ENCODE measurements at places on chromosomes 5 and 9. TPM values are rescaled to one million over a fixed set of nuclear protein-coding genes. Genes with fewer than 3 reads are reported as not detected.
A peak's percentile ranks its signal among the peaks of the same experiment; 100 is the strongest.

Gene PRRT1B
- 10.5 TPM for total RNA-seq

GRCh38 chr5:161314033-161314432, 232.5 kb downstream of the GABRB2 start:
- no peaks in the 10 kb centered on the region for H3K4me1 ChIP-seq
- no peak overlapping the region for H3K27ac ChIP-seq
- H3K27me3 ChIP-seq = no peaks in the 10 kb centered on the region
- no peaks in the 10 kb centered on the region for H3K36me3 ChIP-seq
- no peak for DNase-seq
- no peak overlapping the region for H3K4me3 ChIP-seq

- no peak overlapping the region for H3K4me3 ChIP-seq
- no peaks in the 10 kb centered on the region for H3K4me1 ChIP-seq
- no peak overlapping the region for H3K27ac ChIP-seq
Measured at GRCh38 chr5:39631958-39632357, 207.2 kb upstream of the DAB2 start.

DNA sequence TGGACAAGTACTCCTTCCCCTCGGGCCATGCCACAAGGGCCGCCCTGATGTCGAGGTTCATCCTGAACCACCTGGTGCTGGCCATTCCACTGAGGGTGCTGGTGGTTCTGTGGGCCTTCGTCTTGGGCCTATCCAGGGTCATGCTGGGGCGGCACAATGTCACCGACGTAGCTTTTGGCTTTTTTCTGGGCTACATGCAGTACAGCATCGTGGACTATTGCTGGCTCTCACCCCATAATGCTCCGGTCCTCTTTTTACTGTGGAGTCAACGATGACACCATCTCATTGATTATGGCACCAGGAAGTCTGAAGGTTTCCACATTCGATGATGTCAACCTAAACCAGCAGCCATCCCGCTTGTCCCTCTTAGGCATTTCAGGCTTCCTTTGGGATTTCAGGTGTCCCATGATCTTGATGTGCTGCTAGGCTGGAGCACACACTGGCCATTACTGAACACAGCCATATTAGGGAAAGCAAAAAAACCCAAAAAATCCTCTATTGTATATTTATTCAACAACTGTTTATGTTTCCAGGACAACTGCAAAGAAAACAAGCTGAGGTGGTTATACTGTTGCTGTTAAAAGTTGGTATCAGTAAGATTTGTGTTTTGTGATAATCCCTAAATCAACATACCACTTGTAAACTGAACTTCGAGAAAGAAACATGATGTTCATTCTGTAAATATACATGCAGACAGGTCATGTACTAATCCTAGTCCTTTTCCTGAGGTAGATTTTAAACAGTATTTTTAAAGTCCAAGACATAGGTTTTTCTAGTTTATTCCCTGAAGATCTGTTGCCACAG, 1.1 kb downstream of the PLPP6 start:
- peak overlapping the region; percentile 85 for H3K27ac ChIP-seq
- H3K27me3 ChIP-seq = no peaks in the 10 kb centered on the region
- H3K36me3 ChIP-seq = no peaks in the 10 kb centered on the region
- peaks cover 53% of the 10 kb centered on the region for H3K4me1 ChIP-seq
- no peak for DNase-seq

- no peak overlapping the region for H3K4me3 ChIP-seq
- no peak overlapping the region for H3K27ac ChIP-seq
- no peaks in the 10 kb centered on the region for H3K4me1 ChIP-seq
- no peak for DNase-seq
- H3K27me3 ChIP-seq = no peaks in the 10 kb centered on the region
- no peaks in the 10 kb centered on the region for H3K36me3 ChIP-seq
Measured at GRCh38 chr5:147751156-147751830, 31.2 kb downstream of the JAKMIP2 start.

Gene SLC2A6
- 6.3 TPM for total RNA-seq

Gene GPX3
- 1,053 TPM for total RNA-seq

DNA sequence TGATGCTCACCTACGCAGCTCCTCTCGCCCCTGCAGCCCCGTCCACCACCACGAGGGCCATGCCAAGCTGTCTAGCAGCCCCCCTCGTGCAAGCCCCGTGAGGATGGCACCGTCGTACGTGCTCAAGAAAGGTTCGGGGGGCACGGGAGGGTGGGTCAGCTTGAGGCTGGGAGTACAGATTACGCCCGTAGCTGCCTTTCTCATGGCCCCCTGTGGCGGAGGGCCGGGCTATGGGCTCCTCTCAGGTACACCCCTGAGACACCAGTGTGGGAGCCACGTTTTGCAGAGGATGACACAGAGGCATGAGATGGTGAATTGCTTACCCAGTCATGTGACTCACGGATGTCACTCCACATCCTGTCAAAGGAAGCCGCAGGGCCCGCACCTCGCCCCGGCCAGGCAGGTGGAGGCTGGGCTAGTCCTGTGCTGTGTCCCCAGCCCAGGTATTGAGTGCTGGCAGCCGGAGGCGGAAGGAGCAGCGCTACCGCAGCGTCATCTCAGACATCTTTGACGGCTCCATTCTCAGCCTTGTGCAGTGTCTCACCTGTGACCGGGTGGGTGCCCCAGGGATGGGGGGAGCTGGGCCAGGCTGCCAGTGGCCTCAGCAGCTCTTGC, 33.7 kb downstream of the USP20 start:
- peak; percentile 55 for DNase-seq
- H3K27ac ChIP-seq = no peak overlapping the region
- H3K4me1 ChIP-seq = no peaks in the 10 kb centered on the region
- H3K36me3 ChIP-seq = no peaks in the 10 kb centered on the region
- H3K4me3 ChIP-seq = no peak overlapping the region

- H3K4me3 ChIP-seq = no peak overlapping the region
- H3K27me3 ChIP-seq = no peaks in the 10 kb centered on the region
- no peaks in the 10 kb centered on the region for H3K4me1 ChIP-seq
- H3K27ac ChIP-seq = no peak overlapping the region
Measured at GRCh38 chr5:10737880-10738279, 23.2 kb downstream of the DAP start.

Gene RLN2
- 0.60 TPM for total RNA-seq

Gene RIMOC1
- 7.3 TPM for total RNA-seq

Gene FCN1
- 40.9 TPM for total RNA-seq

DNA sequence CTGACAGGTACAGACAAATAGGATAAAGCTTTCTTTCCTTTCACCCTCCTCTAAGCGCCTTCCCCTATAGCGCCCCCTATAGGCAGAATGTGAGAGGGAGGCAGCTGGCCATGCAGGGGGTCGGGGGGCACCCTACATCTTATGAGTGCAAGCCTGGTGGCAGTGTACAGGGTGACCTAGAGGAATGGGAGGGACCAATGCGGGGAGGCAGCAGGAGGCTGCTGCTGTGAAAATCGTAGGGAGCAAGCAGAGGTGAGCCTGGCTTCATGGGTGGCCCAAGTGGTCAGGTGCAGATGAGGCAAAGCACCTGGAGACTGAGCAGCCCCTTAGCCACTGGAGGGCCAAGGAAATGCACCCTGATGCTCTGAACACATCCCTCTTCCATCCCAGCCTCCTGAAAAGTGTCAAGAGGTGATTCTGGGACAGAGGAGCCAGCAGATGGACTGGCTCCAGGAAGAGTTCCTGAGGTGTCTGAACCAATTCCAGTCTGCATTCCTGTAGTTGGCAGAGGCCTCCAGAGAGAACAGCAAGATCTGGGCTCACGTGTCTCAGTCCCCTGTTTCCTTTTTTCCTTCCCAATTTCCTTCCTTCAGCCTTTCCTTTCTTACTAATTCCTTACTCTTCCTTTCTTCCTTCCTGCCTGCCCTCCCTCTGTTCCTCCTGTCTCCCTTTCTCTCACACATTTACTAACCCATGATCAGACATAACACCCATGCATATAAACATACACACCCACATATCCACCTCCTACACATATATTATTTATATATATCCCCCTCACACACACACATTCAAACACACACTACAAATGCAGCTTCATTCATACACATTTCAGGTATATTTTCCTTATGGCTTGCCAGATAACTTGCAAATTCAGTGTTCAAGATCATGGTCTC, 32.8 kb upstream of the GALNT10 start:
- no peaks in the 10 kb centered on the region for H3K4me1 ChIP-seq
- H3K4me3 ChIP-seq = no peak overlapping the region
- no peak for DNase-seq
- no peaks in the 10 kb centered on the region for H3K27me3 ChIP-seq

- no peak overlapping the region for H3K27ac ChIP-seq
- DNase-seq = no peak
- no peak overlapping the region for H3K4me3 ChIP-seq
- no peaks in the 10 kb centered on the region for H3K27me3 ChIP-seq
- no peaks in the 10 kb centered on the region for H3K4me1 ChIP-seq
Measured at GRCh38 chr9:89256225-89256624, 54.8 kb upstream of the CKS2 start.

GRCh38 chr5:169197343-169197742, 103.6 kb downstream of the SLIT3 start:
- no peaks in the 10 kb centered on the region for H3K4me1 ChIP-seq
- no peaks in the 10 kb centered on the region for H3K27me3 ChIP-seq
- no peak overlapping the region for H3K4me3 ChIP-seq

DNA sequence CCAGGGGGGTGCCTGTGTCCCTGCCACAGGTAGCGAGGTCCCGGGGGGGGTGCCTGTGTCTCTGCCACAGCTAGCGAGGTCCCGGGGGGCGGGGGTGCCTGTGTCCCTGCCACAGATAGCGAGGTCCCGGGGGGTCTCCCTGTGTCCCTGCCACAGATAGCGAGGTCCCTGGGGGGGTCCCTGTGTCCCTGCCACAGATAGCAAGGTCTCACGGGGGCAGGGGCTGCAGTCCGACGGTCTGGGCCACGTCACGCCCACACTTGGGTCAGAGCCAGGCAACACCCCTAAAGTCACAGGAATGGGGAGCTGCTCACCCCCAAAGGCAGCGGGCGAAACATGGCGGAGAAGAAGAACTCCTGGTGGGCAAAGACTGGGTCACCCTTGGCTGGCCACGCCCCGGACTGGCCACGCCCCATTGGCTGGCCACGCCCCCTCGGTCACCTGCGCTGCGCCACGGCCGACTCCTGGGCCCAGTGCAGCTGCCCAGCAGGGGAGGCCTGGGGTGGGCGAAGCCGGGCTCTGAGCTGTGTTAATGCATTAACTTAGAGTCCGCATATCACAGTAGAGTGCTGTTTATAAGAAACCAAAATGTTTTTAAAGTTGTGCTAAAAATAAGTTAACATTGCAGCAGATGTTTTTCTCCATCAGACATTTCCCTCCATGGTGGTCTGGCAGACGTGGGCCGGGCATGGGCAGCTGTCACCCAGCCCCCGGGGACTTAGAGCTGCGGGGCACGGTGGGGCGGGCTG, 7.0 kb downstream of the NOXA1 start:
- H3K27ac ChIP-seq = no peak overlapping the region
- H3K4me3 ChIP-seq = no peak overlapping the region
- no peaks in the 10 kb centered on the region for H3K27me3 ChIP-seq
- H3K36me3 ChIP-seq = no peaks in the 10 kb centered on the region

DNA sequence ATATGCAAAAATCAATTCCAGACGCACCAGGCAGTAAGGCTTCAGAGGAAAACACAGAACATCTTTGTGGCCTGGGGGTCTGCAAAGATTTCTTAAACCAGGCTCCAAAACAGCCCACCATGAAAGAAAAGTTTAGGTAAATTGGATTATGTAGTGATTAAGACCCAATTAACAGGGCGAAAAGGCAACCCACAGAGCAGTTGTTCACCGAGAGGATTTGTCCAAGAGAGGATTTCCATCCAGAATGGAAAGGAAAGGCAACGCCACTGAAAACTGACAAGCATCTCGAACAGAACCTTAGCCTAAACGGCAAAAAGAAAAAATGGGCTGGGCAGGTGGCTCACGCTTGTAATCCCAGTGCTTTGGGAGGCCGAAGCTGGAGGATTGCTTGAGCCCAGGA, 37.4 kb downstream of the GLT6D1 start:
- no peak for DNase-seq
- H3K27ac ChIP-seq = no peak overlapping the region
- H3K36me3 ChIP-seq = no peaks in the 10 kb centered on the region
- H3K27me3 ChIP-seq = no peaks in the 10 kb centered on the region
- H3K4me1 ChIP-seq = no peaks in the 10 kb centered on the region

- no peak for DNase-seq
- H3K27me3 ChIP-seq = no peaks in the 10 kb centered on the region
- H3K4me1 ChIP-seq = peaks cover 21% of the 10 kb centered on the region
- no peak overlapping the region for H3K4me3 ChIP-seq
Measured at GRCh38 chr9:15308511-15308910, 1.5 kb upstream of the TTC39B start.

DNA sequence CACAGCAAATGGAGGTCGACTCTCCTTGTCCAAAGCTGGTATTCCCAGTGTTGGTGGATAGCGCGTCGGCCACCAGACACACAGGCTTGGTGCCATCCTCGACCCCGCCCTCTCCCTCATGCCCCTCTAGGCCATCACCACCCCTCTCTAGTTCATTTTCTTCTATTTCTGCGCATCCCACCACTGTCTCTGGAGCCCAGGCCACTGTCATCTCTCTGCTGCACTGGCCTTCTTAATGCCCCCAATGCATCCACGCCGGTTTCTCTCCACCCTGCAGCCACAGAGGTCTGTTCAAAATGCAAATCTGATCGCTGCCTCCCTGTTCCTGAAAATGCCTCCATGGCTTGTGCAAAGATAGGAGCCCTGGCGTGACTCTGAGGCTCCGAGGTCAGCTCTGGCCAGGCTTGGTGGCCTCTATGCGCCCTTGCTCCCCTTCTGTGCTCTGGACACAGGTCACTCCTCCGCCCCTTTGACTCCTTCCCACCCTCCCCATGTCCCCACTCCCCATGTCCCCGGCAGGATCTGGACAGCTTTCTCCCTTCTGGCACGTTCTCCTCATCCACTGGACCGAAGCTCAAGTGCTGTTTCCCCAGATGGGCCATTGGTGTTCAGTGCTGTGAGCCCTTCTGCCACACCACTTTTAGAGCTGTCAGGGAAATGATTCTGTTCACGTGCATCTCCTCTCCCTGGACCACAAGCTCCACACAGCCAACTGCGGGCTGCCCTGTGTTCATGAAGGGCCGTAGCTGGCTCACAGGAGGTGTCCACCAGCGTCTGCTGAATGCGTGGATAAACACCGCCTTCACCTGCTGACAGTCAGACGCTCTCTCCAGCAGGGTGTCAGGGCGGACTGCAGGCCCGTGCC, 59.5 kb upstream of the RNF130 start:
- DNase-seq = no peak
- no peaks in the 10 kb centered on the region for H3K36me3 ChIP-seq
- no peak overlapping the region for H3K4me3 ChIP-seq

Gene ZMYND19
- 14.6 TPM for total RNA-seq
